ENCODE measurements at places on chromosomes 5 and 9. TPM values are rescaled to one million over a fixed set of nuclear protein-coding genes. Genes with fewer than 3 reads are reported as not detected.

Gene DEPDC1B
- total RNA-seq: 10.5 TPM

Gene GHR
- 0.97 TPM for total RNA-seq

Gene SKP2
- 19.4 TPM for total RNA-seq

Gene C9orf78
- 41.1 TPM for total RNA-seq

Gene PCA3
- total RNA-seq: under 0.01 TPM

Gene HTR4
- not detected for total RNA-seq

All from bladder microvascular endothelial cell (primary cell).